ENCODE measurements at places on chromosomes 3 and 15. TPM values are rescaled to one million over a fixed set of nuclear protein-coding genes. Genes with fewer than 3 reads are reported as not detected.
A peak's percentile ranks its signal among the peaks of the same experiment; 100 is the strongest.

The RHOV gene
- total RNA-seq: 0.61 TPM

The CMTM8 gene
- 3.3 TPM for total RNA-seq

The PLSCR2 gene
- total RNA-seq: not detected

The ACKR2 gene
- not detected for total RNA-seq

The CD200R1 gene
- total RNA-seq: 0.08 TPM

DNA sequence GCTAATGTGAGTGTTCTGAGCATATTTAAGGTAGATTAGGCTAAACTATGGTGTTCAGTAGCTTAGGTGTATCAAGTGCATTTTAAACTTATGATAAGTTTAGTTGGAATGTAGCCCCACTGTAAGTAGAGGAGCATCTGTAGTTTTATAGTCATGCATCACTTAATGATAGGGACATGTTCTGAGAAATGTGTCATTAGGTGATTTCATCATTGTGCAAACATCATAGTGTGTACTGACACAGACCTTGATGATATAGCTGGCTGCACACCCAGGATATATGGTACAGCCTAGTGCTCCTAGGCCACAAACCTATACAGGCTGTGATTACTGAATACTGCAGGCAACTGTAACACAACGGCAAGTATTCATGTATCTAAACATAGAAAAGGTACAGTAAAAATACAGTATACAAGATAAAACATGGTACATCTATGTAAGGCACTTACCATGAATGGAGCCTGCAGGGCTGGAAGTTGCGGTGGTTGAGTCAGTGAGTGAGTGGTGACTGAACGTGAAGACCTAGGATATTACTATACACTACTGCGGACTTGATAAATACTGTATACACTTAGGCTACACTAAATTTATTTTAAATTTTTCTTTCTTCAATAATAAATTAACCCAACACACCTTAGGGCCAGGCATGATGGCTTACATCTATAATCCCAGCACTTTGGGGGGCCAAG, 17.9 kb downstream of the DNAH1 start:
- no peak overlapping the region for H3K4me3 ChIP-seq
- H3K4me1 ChIP-seq: no peaks in the 10 kb centered on the region
- no peaks in the 10 kb centered on the region for H3K36me3 ChIP-seq
- no peak for DNase-seq
- no peak overlapping the region for H3K27ac ChIP-seq

DNA sequence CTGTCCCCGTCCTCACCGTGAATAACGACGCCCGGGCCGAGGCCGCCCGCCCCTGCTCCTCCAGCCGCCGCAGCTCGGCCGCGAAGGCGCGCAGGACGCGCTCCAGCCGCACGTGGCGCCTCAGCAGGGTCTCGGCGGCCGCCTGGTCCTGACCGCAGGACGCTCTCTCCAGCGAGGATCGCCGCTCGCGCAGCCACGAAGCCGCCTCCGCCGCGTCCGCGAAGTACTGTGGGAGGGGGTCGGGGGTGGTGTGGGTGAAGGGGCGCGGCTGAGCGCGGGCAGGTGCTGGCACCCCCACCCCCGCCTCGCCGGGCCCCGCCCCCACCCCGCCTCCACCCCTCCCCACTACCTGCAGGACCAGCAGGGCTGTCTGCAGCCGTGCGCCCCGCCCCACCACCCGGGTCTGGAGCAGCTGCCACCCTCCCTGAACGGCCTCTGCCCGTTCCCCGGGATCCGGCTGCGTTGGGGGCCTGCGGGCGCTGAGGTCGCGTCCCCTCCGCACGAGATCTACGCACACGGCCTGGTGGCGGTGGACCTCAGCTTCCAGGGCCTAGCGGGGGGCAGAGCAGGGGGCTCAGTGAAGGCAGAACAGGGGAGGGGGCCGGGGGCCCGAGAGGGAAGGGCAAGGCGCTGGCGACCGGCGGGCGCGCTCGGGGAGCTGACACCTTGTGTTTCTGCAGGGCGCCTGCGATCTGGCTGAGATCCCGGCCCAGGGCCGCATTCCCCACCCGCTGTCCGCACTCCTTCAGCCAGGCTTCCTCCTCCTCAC, 11.7 kb downstream of the SPTBN5 start:
- DNase-seq: no peak
- H3K4me1 ChIP-seq: peaks cover 6% of the 10 kb centered on the region
- no peaks in the 10 kb centered on the region for H3K36me3 ChIP-seq

DNA sequence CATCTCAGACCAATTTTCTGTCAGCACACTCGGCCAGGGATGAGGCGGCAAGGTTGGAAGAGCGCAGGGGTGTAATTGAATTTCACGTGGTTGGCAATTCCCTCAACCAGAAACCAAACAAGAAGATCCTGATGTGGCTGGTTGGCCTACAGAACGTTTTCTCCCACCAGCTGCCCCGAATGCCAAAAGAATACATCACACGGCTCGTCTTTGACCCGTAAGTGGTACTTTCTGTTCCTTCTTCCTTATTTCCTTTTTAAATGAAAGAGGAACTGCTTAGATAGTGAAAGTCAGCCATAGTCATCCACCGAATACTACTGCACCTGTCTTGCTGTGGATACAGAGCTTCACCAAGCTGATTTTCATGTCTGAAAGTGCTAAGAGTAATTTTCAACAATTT, 60.1 kb downstream of the SGO1 start:
- no peaks in the 10 kb centered on the region for H3K4me1 ChIP-seq
- no peaks in the 10 kb centered on the region for H3K36me3 ChIP-seq
- no peaks in the 10 kb centered on the region for H3K27me3 ChIP-seq
- no peak for DNase-seq
- no peak overlapping the region for H3K27ac ChIP-seq

DNA sequence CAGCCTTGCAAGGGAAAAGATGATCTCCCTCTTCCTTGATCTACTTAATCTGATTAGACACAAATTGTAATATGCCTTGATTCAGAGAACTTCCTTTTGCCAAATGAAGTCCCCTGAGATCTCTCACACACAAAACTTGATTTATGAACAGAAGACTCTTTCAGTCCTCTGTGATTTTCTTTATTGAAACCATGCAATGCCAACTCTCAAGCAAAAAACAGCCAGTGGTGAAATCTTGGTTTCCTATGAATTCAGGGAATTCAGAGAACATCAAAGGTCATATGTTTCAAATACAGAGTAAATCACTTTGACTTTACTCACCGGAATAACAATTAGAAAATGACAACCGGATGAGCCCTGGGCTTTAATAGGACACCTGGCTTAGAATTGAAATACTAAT, 211.7 kb downstream of the ABHD5 start:
- no peak overlapping the region for H3K27ac ChIP-seq
- no peaks in the 10 kb centered on the region for H3K36me3 ChIP-seq
- H3K4me1 ChIP-seq: no peaks in the 10 kb centered on the region
- H3K4me3 ChIP-seq: no peak overlapping the region
- no peak for DNase-seq

DNA sequence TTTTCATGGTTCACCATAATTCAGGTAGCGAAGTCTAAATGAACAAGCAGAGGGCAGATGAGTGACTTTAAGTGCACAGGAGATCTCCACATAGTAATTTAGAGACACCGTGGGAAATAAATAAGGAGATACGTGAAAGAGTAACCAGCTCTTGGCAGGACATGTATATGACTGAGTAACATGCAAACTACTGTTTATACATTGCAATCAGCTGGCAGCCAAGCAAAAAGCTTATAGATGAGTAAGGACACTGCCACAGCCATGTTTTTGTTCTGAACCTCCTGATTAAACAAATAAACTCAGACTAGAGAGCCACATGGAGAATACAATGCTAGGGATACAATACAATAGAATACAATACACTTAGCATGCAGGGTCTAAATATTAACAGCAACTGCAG, 252.4 kb downstream of the FHIT start:
- no peak overlapping the region for H3K4me3 ChIP-seq
- H3K36me3 ChIP-seq: no peaks in the 10 kb centered on the region
- H3K27me3 ChIP-seq: no peaks in the 10 kb centered on the region
- H3K27ac ChIP-seq: no peak overlapping the region
- no peak for DNase-seq
- no peaks in the 10 kb centered on the region for H3K4me1 ChIP-seq

- no peak overlapping the region for H3K27ac ChIP-seq
- H3K27me3 ChIP-seq: no peaks in the 10 kb centered on the region
- no peaks in the 10 kb centered on the region for H3K36me3 ChIP-seq
- H3K4me3 ChIP-seq: no peak overlapping the region
Observed at GRCh38 chr3:57397175-57398026, 104.9 kb upstream of the ASB14 start.

DNA sequence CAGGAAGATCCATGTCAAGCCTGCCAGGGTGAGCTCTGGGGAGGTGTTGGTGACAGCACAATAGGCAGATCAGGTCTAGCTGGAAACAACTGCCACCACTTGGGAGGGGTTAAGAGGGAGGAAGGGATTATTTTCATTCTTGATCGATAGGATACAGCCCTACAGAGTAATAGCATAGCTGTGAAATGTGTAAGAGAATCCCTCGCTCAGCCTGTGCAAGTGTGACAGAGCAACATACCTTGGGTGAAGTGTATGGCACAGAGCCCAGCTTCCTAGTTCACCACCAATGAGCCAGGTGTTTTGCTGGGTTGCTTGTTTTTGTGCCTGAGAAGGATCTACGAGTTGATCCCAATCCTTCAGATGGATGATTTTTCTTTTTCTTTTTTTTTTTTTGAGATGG, 9.2 kb upstream of the DCUN1D1 start:
- H3K4me1 ChIP-seq: no peaks in the 10 kb centered on the region
- H3K27ac ChIP-seq: no peak overlapping the region
- H3K36me3 ChIP-seq: no peaks in the 10 kb centered on the region
- H3K4me3 ChIP-seq: no peak overlapping the region
- DNase-seq: no peak
- H3K27me3 ChIP-seq: no peaks in the 10 kb centered on the region

- peak; percentile 20 for DNase-seq
- H3K27me3 ChIP-seq: no peaks in the 10 kb centered on the region
- H3K27ac ChIP-seq: peak overlapping the region; percentile 95
- H3K4me3 ChIP-seq: peak overlapping the region; percentile 77
Observed at GRCh38 chr15:96334017-96334704, 3.7 kb downstream of the NR2F2 start.
